HFFc6 (cell line): ENCODE measurements at places on chromosomes 16 and 17. TPM values are rescaled to one million over a fixed set of nuclear protein-coding genes. Genes with fewer than 3 reads are reported as not detected.

DNA sequence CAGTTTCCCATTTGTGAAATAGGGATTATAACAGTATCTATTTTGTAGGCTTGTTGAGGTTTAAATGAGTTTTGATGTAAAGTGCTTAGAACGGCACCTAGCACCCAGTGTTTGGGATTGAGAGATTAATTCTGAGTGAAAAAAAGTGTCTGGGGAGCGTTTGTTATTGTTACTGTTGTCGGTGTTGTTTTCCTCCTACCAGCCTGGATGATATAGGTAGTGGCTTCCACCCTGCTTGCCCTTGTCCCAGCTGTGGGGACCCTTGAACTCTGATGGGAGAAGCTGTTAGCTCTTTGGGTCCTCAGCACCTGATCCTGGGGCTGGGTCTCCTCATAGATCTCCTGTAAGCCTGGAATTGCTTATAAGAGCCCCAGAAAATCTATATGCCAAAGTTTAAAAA, 4.9 kb downstream of the FMNL1 start:
- peaks cover 51% of the 10 kb centered on the region for H3K4me1 ChIP-seq
- no peak overlapping the region for H3K4me3 ChIP-seq
- no peak for DNase-seq
- H3K27me3 ChIP-seq, result peaks cover 8% of the 10 kb centered on the region; the same call in 1 of the 2 replicates
- no peaks in the 10 kb centered on the region for H3K36me3 ChIP-seq

- H3K36me3 ChIP-seq, result peaks cover 39% of the 10 kb centered on the region
- H3K4me3 ChIP-seq, result no peak overlapping the region
- H3K27me3 ChIP-seq, result no peaks in the 10 kb centered on the region; the same call in 1 of the 2 replicates
- no peak for DNase-seq
- H3K4me1 ChIP-seq, result no peaks in the 10 kb centered on the region
- no peak overlapping the region for H3K27ac ChIP-seq
Measured at GRCh38 chr17:17229416-17230384, 7.3 kb downstream of the FLCN start.

The ZDHHC1 gene
- 2.1 and 4.7 TPM in 2 replicates for total RNA-seq

The NPIPB8 gene
- not detected in 3 replicates for total RNA-seq
